ENCODE measurements at places on chromosomes 3 and 15.

- no peak for DNase-seq
Measured at GRCh38 chr3:177836671-177837070, 639.4 kb upstream of the TBL1XR1 start.

DNA sequence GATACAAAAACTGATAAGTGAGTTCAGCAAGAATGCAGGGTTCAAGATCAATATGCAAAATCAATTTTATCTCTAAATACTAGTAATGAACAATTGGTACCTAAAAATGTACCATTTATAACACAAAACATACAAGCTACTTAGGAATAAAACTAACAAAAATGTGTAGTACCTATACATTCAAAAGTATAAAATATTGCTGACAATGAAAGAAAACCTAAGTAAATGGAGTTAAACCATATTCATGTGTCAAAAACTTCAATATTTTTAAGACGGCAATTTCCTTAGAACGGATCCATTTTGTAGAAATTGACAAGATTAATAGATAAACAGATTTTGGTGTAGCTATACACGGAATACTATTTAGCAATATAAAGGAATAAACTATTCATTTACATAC is 343.1 kb upstream of the CCDC54 start:
- no peak for DNase-seq

GRCh38 chr15:101410612-101411011 is 78.9 kb downstream of the PCSK6 start:
- DNase-seq, result no peak

GRCh38 chr15:31352339-31352751 is 25.7 kb downstream of the KLF13 start:
- DNase-seq, result no peak

DNA sequence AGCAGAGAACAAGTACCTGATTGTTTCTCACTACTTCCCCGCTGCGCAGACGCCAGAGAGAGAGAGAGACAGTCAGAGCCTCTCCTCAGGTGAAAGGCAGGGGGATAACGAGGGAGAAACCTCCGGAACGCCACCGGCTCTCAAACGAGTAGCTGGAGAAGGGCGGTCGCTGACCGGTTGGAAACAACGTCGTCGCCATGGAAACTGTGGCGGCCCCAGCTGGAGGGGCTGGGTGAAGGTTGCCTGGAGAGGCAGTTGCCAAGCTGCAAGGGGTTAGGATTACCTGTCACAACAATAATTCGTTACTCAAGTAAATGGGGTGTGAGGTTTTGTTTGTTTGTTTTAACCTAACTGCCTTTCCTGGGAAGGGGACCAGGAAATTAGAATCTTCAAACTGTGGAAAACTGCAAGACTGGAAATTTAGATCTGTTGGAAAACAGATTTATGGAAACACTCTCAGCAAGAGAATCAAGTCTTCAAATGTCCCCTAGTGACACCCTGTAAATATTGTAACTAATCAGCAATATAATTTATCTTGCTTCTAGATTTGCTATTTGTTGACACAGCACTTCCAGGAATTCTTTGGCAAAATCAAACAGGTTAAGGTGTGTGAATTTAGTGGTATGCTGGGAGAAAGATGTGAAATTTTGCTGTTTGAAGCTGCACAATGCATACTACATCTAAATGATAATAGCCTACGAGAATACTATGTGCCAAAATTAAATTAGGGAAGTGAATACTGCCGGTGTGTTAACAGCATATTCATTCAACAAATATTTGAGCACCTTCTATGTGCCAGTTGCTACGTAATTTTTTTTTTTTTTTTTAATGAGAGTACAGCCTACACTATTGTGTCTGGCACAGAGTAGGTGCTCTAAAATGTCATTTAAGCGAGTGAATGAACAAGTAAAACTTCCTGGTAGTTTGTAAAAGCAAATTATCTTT is at the start of gene DNAH12:
TSS of gene DNAH12 (minus strand) at position 164 of the 945 bp plus-strand sequence. CDS start 1,474 bp downstream, outside the sequence.
- no peak for DNase-seq

DNA sequence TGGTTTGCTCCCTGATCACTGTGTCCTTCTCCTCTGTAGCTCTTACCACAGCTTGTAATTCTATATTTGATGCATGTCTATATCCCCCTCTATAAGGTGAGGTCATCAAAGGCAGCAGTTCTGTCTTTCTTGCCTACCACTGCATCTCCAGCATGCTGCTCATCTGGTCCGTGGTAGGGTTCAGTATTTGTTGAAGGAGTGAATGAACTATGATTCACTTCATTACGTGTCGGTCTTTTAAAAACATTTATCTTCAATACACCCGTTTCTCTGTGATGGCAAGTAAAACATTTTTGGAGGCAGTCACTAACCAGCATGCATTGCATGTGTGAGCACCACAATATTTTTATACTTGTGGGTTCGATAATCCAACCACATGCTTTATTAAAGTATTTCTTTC is 27.6 kb downstream of the CHST14 start:
- DNase-seq, result no peak

- DNase-seq, result no peak
Measured at GRCh38 chr15:65163041-65163440, 22.1 kb downstream of the CLPX start.

DNA sequence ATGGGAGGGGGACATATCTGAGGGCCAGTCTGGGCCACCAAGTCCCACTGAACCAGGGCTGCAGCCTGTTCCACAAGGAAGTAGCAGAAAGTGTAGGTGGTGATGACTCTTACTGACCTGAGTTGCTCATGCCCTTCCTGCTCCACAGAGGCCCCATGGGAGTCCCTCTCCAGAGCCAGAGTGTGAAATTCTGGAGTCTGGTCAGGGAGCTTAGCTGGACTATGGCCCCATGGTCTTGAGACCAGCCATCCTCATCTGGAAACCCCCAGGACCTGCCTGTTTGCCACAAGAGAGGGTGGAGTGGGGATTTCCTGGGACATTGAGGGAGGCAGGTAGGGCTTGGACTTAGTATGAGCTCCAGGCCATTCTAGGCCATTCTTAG is 3.0 kb downstream of the SPINT1 start:
- DNase-seq, result no peak

DNA sequence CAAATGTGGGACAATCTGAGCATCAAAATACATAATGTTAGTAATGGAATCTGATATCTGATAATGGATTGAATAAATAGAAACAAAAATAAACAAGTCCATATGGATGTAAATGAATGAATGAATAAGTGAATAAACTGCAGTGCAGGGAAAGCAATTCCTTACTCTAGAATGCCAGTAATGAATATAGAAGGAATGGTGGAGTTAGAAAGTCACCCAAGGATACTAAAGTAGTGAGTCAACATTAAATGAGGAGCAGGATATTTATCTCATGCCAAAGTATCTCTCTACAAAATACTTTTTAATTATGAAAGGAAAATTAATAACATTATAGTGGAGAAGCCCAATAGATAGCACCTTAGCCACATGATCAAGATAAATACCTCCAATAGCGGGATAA is 300.3 kb downstream of the FEZF2 start:
- DNase-seq, result no peak

DNA sequence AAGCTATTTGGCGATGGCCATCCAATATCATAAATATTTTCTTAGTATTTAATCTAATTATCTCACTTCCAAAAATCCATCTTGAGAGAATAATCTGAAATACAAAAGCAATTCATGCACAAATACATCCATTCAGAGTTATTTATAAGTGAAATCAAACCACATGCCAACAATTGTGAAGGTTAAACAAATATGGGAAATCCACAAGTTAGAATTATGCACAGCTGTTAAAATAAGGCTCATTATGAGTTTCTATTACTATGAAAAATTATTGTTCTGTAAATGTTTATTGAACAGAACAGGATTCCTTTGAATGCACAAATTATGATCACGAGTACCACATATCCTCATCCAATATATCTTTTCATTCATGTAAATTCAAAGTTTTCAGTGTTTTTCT is 267.7 kb downstream of the PLOD2 start:
- no peak for DNase-seq

DNA sequence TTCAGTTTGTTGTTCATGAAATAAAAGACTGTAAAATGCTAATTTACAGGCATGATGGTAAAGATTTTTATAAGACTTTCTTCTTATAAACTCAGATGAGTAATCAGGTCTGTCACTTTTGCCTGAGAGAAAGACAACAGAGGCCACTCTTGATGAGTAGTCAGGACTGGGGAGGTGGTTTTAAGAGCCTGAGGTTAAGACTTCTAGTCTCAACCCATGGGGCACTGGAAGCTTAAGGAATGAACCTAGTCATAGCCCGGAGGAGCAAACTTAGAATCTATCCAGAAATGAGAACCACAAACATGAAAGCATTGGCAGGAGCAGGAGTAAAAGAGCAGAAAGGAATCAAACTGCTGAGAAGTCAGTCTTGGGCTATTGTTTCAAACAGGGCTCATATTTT is 846.3 kb upstream of the ARPP21 start:
- no peak for DNase-seq

DNA sequence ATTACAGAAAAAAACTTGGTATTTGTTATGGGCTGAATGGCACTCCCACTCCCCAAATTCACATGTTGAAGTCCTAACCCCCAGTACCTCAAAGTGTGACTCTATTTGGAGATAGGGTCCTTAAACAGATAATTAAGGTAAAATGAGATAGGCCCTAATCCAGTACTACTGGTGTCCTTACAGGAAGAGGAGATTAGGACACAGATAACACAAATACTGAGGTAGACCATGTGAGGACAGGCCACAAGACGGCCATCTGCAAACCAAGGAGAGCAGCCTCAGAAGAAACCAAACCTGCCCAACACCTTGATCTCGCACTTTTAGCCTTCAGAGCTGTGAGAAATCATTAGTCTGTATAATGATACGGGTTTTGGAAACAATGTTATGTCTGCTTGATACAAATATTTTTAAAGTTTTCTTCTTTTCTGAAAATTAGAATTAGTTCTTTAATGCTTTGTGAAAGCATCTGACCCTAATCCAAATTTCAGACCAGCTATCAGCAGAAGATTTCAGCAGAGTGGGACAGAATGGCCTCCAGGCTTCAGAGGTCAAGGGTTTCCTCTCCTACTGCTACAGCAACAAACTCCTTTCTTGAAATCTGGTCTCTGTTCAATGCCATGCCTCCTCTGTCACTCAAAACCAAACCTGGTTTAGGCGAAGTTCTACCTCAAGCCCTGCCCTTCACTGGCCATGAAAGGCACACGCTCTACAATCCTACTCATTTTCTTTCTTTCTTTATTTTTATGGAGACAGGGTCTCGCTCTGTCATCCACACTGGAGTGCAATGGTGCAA is 22.0 kb upstream of the HDC start:
- DNase-seq, result no peak

- DNase-seq, result no peak
Measured at GRCh38 chr15:99983886-99984286, 250.6 kb upstream of the LYSMD4 start.

GRCh38 chr15:81161160-81161673 is 27.1 kb downstream of the CFAP161 start:
- DNase-seq, result no peak

DNA sequence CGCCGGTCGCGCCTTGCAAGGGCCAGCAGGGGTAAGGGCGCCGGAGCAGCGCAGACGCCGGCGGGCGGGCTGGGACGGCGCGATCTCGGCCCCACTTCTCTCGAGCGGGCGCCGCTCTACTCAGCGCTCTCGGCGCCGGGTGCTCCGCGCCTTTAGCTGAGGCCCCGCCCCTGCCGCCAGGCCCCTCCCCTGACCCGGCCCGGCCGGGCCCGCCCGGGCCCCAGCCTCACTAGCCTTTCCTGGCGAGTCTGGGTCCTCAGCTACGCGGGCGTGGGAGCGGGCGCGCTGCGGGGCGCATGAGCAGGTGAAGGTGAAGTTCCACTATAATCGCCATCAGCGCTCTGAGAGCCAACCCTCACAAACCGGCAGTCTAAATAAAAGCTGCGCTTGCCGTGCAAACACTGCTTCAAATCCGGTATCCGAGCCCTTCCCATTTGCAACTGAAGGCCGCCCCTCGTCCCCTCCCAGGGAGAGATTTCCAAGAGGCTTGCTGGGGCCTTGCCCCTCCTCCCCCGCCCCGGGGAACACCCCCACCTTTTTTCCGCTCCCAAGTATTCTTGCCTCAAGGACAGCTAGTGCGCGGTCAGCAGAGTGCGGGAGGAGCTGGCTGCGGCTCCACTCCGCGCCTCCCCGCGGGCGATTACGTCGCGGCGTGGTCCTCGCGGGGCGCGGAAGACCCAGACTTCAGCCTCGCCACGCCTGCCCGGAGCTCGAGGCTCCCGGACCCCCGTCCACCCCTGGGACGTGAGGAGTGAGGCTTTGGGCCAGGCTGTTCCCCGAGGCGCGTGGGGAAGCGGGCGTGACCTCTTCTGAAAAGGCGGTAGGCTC is at the start of gene RPP25:
TSS of gene RPP25 (minus strand) at position 125 of the 828 bp plus-strand sequence. CDS start 189 bp downstream, outside the sequence.
- peak; percentile 46 for DNase-seq

DNA sequence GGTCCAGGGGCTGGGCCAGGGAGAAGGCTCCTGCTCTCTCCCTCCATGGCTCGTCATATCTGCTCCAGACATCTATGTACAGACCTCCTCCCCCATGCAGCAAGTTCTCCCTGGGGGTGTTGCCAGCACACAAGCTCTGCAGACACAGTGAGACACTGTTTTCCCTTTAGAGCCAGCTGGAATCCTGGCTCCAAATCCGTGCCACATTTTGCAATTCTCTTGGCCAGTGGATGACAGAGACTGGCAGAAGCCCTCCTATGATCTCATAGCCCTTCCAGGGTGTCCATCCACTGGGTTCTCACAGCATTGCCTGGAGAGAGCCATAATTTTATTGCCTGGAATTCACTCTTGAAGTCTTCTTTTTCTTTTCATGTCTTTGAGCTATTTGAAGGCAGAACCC is 203.9 kb downstream of the TLE3 start:
- no peak for DNase-seq

DNA sequence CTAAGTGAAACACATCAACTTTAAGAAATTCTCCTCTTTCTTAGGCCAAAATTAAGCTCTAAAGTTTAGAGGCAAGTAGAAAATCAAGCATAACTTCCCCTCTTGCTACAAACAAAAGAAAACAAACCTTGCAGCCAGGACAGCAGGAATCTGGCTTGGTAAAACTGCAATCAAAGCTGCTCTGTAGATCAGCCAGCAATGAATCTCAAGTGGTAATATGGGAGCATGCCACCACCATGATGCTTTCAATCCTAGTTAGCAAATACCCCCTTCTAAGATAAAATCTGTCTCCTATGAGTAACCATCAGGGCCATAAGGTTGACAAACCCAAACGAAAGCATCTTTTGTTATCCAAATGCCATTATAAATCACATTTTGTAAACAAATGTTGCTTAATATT is 208.3 kb upstream of the PLSCR5 start:
- no peak for DNase-seq

DNA sequence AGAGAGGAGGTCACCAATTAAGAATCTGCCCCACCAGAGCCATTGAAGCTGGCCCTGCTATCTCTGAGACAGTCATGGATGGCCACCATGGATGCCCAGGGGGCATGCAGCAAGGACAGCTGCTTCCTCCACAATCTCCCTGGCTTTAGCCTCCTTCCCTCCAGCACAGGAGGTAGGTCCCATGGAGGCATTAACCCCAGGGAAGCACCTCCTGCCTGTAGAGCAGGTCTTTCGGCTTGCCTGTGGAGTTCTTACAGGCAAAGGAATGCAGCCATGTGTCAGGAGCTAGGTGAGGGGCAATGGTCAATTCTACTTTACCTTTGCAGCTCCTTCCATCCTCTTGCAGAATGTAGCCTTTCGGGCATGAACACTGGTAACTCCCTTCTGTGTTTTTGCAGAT is 93.8 kb downstream of the DUT start:
- DNase-seq, result no peak

GRCh38 chr15:40279437-40280141 is 3.3 kb downstream of the ANKRD63 start:
- peak; percentile 74 for DNase-seq

- DNase-seq, result no peak
Measured at GRCh38 chr15:74424901-74425528, 8.7 kb downstream of the SEMA7A start.

- no peak for DNase-seq
Measured at GRCh38 chr15:31544361-31544760, 217.7 kb downstream of the KLF13 start.

GRCh38 chr3:177618873-177619733 is 421.8 kb upstream of the TBL1XR1 start:
- no peak for DNase-seq
